ENCODE measurements at places on chromosomes 16 and 17.

- no peak for DNase-seq
These were observed 95.7 kb upstream of the METRNL start for GRCh38 chr17:82983510-82984248.

DNA sequence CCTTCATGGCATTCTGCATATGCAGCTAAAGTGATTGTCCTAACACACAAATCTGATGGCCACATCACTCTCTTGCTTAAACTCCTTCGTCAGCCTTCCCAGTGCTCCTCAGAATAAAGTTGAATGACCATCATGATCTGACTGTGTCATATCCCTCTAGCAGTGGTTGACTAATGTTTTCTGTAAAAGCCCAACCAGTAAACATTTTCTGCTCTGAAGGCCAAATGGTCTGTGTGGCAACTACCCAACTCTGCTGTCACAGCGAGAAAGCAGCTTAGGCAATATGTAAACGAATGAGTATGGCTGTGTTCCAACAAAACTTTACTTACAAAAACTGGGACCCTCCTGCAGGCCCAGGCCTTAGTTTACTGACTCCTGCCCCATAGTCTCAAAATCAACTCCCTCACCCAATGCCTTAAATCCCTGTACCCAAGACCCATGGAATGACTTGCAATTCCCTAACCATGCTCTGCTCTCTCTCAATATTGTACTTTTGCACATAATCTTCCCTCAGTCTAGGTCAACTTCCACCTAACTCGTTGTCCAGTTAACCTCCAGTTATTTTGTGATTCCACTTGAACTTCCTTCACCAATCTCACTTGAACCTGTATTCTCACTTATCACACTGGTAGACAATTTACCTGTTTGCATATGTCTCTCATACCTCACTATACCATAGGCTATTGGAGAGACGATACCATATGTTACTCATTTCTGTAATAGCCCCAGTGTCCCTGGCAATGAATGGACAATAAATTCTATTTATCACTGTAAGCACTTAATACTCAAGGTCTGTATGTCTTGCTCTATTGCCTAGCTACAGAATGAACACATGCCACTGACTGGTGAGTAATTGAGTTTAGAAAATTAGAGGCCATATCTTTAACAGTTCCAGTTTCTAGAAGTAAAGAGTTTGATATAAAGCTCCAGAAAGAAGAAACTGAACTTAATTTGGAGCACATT is 29.1 kb downstream of the TMEM100 start:
- no peak for DNase-seq

GRCh38 chr16:84913315-84913714 is 93.5 kb downstream of the CRISPLD2 start:
- no peak for DNase-seq

- no peak for DNase-seq
These were observed 732 bp upstream of the EXOSC6 start for GRCh38 chr16:70252355-70252988.

DNA sequence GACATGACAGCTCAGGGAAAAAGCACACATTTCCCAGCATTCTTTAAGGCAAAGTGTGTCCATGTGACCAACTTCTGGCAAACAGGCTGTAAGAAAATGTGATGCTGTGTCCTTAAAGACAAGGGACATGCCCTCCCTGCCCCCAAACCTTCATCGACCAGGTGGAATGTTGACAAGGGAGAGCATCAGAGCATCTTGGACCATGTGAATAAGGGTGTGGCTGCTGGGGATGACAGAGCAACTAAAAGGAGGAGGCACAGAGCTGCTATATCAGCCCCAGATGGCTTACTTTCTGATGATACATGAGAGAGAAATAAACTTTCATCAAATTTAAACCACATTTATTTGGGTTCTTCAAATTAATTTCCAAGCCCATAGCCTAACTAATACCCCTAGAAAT is 2.2 kb upstream of the ZNF23 start:
- DNase-seq: no peak
